ENCODE measurements at places on chromosomes 4 and X. TPM values are rescaled to one million over a fixed set of nuclear protein-coding genes. Genes with fewer than 3 reads are reported as not detected.

TLL1 gene
- total RNA-seq = 7.2 TPM

CT45A2 gene
- not detected for total RNA-seq

GUCY1A1 gene
- total RNA-seq = 12.7 TPM

USP27X gene
- 1.9 TPM for total RNA-seq

FAM9B gene
- total RNA-seq = not detected

RAB41 gene
- not detected for total RNA-seq

NPFFR2 gene
- total RNA-seq = not detected
